ENCODE measurements at places on chromosomes 5 and 9.

DNA sequence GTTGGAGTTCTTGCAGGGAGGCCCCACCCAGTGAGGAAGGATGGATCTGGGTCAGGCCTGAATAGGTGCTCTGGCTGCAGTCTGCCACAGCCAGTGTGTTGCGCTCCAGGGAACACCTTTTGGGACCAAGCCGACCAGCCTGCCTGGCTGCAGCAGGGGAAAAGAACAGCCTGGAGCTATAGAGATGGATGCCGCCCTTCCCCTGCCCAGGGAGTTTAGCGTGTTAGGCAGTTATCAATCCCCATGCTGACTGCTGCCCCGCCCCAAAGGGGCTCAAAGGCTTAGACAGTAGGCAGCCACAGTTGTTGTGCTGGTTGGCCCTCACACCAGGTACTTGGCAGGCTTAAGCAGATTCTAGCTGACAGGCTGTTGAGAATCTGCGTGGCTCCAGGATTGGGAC lies 153.4 kb upstream of the ADAMTS19 start:
- no peak for DNase-seq

- DNase-seq = no peak
These were observed 178.4 kb downstream of the FANCC start for GRCh38 chr9:95139126-95139525.

DNA sequence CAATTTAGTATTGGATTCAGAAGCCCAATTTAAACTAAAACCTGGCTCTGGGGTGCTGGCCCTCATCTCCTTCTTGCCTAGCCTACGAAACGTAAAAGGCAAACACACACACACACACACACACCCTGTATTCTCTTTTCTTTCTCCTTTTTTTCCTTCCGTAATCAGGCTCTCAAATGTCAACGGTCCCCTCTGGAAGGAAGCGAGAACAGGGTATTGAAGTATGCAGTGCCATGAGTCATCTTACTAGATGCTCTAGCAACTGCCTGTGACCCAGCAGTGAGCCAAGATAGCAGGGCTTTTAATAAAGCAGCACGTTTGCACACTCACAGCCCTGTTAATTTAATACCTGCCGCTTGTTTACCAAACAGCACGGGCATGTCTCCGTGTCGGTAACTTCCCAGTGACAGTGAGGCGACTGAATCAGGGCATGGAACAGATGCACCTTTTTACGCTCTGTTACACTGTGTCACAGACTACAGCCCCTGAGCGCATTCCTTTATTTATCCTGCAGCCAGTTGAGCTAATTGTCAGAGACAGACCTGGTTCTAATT lies 243.8 kb downstream of the BNC2 start:
- no peak for DNase-seq

DNA sequence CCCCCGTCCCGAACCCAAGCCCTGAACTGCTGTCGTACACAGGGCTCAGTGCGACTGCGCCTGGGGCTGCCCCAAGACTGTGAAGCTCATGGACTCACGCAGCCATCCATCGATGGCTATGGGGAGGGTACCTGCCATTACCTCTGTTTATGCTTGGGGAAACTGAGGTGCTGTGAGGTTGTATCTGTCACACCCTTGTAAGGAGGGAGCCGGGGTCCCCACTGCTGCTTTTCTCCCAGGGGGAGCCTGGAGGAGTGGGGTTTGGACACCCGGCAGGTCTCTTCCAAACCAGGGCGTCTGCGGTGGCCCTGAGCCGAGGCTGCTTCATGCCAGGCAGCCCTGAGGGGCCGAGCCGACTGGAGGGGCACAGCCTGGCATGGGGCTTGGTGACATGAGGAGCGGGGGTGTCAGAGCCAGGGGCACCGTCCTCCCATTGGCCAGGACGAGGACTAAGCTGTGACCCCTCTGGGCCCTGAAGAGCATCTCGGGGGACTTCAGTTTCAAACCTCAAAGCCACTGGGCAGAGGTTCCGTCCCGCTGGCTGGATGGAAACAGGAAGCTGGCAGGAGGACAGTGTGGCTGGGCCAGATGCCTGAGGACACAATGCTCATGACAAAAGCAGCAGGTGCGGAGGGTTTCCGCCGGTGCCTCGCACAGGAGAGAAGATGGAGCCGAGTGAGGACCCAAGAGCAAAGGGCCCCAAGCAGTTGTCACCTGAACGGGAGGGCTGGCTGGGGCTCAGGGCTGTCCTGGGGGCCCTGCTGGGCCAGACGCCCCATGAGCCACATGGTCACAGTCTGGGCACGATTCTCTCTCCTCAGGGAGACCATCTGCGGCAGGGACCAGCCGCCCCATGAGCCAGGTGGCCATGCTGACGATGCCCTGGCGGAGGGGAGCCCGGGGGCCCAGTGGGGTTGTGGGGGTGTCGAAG lies 54.4 kb upstream of the EXOC3 start:
- DNase-seq = no peak

DNA sequence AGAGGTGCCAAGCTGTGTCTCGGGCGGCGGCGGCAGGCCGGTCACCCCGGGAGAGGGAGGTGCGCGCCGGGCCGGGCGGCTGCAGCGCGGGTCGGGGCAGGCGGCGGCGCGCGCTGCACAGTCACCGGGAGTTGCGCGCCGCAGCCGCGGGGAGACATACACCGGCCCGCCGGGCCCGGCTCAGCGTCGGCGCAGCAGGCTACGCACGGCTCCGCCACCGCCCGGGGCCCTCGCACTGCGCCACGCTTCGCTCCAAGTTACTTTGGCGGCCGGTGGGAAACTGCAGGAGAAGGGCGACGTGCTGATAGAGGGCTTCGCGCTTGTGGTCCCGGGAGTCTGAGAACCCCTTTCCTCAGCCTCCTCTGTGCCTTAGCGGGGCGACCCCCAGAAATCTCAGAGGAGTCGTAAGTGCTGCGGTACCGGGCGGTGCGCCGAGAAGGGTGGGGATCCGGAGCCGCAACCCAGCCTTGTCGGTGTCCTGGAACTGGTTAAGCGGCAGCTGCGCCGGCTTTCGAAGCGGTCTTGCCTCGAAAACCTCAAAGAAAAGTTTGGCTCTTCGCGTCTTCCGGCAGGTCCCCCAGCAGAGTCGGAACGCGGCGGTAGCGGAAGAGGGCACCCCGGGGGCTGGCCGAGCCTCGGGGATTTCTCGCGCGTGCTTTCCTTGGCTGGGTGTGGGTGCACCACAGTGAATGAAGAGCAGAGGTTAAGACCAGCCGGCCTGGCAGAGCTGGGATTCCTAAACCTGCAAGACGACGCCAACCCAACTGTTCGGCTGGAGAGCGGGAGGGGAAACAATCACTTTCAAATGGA lies at the start of gene EFNA5:
Gene EFNA5, minus strand, starts transcription at position 6 of the 810 bp plus-strand sequence.
- DNase-seq = no peak

All from T-cell (primary cell).